ENCODE measurements at places on chromosomes 1 and 21.

DNA sequence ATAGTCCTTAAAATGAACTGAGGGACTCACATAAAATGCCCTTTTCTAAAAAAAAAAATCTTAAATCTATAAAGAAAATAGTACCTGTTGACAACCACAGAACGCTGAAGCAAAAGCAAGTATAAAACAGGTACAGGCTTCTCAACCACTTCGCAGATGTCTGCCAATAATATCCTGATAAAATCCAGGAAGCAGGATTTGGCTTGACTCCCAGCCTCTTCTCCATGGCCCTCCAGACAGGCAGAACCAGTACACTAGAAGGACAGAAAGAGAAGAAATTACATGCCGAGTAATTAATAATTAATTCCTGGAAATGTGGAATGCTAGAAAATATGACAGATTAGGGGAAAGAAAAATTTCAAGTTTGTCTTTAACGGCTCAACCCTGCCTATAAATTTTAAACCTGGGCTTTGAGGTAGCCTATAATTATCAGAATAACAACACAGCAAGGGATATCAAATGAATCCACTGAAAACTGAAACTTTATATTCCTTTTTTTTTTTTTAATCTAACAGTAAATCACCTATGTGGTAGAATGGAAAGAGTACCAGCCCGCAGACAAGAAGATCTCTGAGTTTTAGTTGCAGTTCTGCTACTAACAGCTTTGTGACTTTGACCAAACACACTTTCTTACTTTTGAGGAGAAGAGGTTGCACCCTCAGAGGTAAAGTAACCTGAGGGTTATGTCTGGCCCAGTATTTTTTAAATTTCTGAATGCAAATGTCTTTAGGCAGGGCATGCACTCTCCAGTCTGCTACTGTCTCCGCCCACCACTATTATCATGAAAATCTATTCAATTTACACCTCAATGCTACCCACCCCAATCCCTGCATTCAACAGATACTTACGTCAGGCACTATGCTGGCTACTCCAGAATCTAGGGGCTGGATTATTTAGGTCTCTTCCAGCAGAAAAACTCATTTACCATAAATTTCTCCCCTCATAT, 2.7 kb downstream of the KIAA0319L start:
- no peak for DNase-seq

GRCh38 chr21:42527489-42528158, 14.0 kb downstream of the SLC37A1 start:
- DNase-seq, result no peak

- peak; percentile 82 for DNase-seq
Observed at GRCh38 chr1:50333595-50333974, 89.7 kb downstream of the DMRTA2 start.

DNA sequence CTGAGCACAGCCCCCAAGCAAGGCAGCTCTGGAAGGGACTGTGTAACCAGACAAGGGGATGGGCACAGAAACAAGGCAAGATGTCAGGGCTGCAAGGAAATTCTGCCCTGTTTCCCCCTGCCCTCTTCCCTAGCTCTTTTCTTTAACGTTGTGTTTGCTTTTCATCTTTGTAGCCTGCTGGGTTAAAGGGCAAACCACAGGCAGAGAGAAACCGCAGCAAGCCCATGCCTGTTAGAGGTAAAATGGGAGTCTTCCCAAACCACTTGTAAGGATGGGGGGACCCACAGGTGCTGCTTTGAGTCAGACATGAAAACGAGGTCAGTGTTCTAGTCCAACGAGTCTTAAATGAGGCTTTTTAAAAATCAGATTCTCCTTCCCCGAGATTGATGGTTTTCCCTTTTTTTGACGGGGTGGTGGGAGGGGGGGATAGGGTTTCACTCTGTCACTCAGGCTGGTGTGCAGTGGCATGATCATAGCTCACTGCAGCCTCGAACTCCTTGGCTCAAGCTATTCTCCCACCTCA, 13.3 kb downstream of the TGFBR3 start:
- no peak for DNase-seq

DNA sequence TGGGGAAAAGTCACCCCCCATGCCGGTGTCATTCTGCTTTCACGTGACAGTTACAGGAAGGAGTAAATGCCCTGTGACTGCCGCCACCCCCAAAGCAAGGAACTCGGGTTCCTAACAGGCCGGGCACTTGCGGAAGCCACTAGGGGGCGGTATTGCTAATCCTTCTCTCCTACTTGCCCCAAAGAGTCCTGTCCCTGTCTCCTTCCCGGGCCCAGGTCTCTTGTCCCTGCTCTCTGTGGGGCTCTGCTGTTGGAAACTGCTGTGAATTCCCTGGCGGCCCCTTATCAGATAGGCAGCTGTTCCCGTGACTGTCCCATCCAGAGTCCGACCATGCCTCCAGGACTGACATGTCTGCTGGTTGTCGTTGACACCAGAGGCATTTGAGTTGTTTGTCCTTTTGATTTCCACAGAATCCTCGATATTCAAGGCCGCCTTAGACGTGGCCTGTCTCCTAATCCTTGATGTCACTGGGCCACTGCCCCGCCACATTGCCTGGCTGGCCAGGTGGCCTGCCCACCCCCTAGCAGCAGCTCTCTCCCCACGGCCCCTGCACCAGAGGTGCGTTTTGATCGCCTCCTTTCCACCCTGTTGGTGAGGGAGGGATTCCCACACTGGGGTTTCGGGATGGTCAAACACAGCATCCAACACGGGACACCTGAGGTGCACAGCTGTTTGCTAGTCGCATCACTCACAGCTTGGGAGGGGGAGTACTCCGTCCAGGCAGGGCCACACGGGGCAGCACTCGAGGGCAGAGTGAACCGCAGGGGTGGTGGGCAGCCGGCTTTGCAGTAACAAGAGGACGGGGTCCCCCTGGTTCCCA, 37.3 kb downstream of the CHAF1B start:
- DNase-seq, result peak; percentile 75

All from aorta (tissue), 5 donors.